ENCODE measurements at places on chromosomes 7 and 10.

DNA sequence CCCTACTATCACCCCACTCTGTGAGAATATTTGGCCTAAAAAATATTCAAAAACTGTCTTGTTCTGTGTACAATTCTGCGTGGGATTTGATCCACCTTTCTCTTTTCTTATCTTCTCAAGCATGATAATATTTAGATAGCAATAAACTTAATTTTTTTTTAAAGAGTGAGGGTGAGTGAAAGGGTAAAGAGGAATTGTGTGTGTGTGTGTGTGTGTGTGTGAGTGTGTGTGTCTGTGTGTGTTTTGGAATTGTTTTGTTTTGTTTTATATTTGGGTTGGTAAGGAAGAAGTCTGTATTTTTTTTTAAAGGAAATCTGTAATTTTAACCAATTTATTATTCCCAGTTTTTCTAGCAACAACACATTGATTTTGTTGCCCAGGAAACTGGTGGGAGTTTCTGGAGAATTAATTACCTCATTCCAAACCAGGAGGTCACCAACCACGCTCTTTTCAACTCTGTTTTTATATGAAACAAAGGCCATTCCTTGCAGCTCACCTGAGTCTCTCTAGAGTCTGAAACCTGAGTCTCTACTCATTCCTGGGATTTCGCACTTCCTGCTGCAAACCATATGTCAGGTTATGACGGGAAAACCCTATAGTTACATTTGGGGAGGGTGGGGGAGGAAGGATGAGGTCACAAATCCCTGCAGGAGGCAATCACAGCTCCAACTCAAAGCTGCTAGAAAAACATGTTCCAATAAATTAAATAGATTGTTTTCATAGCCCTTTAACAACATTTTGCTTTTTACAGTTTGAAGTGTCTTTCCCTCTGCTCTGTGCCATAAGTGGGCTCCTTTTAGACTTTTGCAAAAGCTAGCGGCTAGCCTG is 38.1 kb upstream of the XPNPEP1 start:
- no peak for DNase-seq

- DNase-seq = no peak
These were observed 157.3 kb downstream of the NOC3L start for GRCh38 chr10:94205396-94205831.

DNA sequence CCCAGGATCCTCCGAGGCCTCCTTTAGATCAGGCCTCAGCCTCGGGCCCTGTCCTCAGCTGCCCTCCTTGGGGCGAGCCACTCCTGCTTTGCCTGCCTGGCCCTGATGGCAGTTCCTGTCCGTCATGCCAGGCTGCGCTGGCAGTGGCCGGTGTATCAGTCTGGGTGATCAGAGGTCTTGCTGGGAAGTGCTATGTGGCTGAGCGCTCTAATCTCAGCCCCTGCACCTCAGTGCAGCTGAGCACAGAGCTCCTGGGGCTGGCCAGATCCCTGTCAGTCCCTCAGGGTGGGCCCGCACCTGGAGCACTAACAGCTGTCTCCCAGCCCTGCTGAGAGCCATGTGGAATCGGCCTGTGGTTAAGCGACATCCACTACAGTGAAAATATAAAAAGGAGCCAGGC is 14.8 kb upstream of the CFAP46 start:
- no peak for DNase-seq

DNA sequence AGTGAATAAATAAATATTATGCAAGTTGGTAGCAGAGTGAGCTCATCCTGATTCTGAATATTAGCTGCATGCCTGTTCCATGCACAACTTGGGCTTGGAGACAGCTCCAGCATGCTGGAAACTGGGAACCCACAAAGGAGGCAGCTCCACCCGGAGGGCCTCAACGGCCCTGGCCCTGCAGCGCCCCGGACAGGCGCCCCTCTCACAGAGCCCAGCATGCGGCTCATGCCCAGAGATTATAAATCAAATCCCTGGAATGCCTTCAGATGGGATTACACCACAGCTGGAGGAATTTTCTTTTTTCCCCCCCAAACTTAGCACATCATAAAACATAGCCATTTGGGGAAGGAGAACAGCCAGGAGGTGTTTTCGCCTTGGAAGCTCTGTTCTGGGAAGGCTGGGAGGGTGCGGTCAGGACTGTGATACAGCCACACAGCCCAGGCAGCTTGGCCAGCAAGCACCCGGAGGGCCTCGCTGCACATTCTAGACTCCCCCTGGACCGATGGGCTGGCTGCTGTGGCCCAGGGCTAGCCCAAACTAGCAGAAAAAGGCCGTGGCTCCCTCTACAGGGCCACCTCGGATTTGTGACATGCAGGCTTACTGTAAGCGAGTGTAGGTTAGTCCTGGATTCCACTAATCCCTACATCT is 102.4 kb downstream of the PTPN20 start:
- DNase-seq = no peak

DNA sequence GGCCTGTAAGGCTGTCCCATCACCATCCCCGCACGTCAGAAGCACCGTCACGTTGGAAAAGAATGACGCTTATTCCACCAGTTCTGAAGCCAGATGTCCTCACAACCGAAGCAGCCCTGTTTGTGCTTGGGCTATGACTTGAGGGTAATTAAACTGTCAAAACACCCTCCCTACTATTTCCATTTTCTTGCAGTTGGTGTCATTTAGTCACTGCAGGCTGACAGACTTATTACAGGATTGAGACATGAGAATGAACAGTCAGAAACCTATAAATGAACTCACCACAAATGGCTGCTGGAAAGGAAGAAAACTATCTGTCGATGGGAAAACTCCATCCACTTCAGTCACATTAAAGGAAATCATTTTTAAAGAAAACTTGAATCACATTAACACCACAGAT is 85.3 kb downstream of the VOPP1 start:
- DNase-seq = no peak

- DNase-seq = no peak
These were observed 41.1 kb upstream of the FAM204A start for GRCh38 chr10:118383063-118383689.

DNA sequence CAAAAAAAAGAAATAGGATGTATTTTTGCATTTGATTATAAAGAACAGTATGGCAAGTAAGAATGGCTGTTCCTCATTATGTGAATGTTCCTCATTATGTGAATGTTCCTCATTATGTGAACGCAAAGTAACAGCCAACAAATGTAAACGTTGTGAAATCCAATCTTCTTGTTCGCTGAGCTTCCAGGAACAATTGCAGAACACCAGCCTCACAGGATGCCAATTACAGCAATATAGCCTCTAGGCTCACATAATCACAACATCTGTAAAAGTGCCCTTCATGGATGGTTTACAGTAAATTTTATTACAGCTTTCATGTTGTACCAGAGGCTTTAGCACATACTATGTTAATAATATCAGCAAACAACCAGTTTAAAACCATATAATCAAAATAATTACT is 71.6 kb downstream of the THSD7A start:
- DNase-seq = no peak

DNA sequence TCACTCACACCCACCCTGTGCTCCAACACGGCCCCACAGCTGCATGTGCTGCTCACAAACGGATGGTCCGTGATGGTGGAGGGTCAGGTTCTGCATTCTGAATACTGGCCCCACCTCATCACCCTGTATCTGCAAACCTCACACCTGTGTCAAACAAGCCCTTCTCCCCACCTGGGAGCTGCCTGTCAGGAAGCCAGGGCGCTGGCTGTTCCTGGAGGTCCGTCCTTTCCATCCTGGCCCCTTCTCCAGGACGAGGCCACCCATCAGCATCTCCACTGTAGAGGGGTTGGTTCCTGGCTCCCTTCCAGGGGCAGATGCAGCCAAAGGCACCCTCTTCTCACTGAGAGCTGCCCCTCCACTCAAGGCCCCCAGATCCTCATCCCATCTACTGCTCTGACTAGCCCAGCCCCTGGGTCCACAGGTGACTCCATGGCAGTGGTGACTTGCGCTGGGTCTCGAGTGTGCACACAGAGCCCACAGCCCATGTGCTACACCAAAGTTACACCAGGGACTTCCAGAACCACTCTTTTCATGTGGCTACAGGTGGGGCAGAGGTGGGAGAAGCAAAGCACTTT is 229.4 kb downstream of the TNS3 start:
- no peak for DNase-seq

GRCh38 chr7:113657603-113658002 is 261.2 kb downstream of the PPP1R3A start:
- DNase-seq = no peak

DNA sequence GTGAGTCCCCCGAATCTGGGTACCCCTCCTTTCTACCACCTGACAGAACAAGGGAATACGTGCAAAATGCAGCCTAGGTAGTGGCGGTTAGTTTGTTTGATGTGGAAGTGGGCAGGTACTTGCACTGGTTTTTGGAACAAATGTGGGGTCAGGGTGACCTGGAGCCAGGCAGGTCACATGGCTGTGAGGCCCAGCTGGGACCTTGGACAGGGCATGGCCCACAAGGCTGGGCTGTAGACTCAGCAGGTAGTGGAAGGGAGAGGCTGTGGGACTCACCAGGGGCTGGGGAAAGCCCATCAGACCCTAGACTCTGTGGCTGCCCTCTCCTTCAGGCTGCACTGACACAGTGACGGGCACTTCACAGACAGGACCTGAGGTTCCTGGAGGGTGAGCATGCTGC is 159.9 kb upstream of the ADCY1 start:
- no peak for DNase-seq

- no peak for DNase-seq
These were observed 219.8 kb downstream of the MAD1L1 start for GRCh38 chr7:2012981-2013380.

GRCh38 chr7:150791304-150791703 is 8.9 kb downstream of the TMEM176B start:
- no peak for DNase-seq

DNA sequence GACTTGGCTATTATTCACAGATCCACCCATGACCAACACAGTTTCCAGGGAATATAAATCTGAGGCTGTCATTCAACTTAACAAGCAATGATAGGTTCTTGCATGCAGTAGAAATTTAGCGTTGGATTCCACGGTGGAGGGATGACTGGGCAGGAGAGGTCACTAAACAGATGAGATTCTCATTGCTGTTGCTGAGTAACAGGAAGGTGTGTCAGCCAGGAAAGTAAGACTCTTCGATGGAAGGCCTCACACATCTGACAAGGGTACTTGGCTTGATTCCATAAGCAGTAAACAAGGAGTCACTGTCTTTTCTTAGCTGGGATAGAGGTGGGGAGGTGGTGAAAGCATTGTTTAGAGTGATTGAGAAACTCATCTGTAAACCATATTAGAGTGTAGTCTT is 1152.0 kb downstream of the SORCS3 start:
- no peak for DNase-seq

GRCh38 chr7:158453663-158454062 is 134.0 kb downstream of the PTPRN2 start:
- no peak for DNase-seq

DNA sequence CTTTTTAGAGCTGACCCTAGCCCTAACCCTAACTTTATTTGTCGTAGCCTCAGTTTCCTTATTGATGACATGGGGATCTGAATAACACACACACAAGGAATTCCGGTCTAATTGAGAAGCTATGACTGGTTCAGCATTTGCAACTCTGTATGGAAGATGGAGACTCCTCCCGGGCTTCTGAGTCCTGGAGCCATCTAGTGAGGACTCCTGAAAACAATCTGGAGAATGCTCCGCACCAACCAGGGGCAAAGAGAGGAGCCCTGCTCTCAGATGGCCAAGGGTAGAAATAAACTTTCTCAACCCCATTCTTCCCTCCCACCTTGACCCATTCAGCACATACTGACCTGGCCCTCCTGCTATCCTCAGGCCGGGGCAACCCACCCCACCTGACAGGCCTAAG is 26.4 kb downstream of the MBL2 start:
- no peak for DNase-seq

DNA sequence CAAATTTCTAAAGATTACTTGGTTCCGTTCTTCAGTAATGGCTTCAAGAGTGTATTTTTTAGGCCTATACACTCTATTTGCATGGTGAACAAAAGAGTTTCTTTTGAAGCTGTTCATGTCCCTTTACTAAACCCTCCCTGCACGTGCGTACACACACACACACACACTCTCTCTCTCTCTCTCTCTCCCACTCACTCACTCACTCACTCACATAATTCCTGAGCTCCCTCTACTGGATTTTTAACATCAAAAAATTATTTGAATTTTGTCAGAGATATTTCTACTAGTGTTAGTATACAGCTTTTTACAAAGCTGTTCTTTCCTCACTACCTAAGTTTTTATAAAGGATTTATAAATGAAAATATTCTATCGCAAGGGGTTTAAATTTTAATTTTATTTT is 85.9 kb downstream of the UBE3C start:
- DNase-seq = no peak

DNA sequence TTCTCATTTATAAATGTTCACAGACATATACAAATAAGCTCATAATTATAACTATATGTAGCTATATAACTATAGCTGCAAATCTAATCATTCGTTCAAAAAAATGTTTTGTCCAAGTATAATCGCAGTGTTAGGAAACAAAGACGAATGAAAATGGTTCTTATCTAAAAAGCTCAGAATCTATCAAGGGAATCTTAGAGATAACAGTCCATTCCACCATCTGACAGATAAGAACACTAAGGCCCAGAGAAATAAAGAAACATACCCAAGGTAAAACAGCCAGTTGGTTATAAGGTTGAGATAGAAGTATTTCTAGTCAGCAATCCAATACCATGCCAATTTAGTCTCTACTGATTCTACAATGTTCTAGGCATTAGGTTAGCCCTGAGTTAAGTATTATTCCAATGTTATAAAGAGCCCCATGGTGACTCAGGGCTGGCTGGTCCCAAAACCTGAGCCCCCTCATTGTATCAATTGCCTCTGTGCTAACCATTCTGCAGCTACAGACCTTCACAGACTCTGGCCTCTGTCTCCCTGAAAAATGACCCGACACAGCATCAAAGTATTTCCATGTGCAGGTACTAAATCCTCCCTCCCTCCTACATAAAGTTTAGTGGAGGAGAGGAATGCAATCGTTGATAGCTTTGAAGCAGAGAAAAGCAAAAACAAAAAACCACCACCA is 30.0 kb downstream of the CHCHD3 start:
- DNase-seq = no peak

- no peak for DNase-seq
These were observed 80.1 kb downstream of the CTBP2 start for GRCh38 chr10:125080296-125080695.

GRCh38 chr10:36097696-36098095 is 455.6 kb upstream of the FZD8 start:
- no peak for DNase-seq

Data from NCI-H187 (cell line).